NCI-H2029 (cell line): ENCODE measurements at places on chromosomes 13 and 19.

- DNase-seq = no peak
Measured at GRCh38 chr19:9345005-9345404, 17.8 kb upstream of the ZNF177 start.

- no peak for DNase-seq
Measured at GRCh38 chr13:79427265-79427664, 21.2 kb upstream of the RBM26 start.

DNA sequence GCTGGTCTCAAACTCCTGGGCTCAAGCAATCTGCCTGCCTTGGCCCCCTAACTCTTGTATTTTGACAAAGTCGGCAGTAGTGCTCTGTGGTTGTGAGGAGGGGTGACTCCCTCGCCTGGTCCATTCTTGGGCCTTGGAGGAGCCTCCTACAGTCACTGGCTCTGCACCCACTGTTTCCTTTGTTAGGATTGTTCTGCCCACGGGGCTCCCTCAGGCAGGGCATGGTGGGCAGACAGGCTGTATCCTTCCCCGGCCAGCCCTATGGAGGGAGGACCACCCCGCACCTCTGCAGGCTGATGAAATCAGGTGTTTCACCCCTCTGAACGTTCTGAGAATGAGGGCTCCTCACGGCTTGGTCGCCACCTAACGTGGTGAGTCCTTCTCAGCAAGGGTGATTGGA is 9.2 kb downstream of the FCAR start:
- no peak for DNase-seq

DNA sequence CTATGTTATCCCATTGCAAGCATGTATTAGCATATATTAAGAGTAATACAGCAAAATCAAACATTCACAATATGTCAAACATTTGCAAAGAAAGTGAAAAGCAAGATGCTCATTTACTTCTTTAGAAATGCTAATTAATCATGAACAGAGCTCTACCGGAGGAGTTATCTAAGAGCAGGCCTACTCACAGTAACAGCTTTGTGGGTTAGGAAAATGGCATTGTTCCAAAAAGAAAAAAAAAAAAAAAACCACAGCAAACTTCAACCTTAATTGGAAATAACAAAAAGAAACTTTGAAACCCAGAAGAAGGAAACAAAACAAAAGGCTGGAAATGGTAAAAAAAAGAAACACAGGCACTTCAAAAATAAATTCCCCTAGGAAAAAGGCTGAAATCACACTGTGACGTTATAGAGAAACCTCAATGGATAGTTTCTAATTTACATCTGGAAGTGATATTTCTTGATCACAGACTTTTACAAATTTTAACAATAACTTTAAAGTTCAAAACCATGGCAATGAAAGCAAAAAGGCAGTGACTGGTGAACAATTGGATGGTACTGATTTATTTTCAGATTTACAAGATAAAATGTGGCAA is 1236.8 kb upstream of the SPRY2 start:
- no peak for DNase-seq

DNA sequence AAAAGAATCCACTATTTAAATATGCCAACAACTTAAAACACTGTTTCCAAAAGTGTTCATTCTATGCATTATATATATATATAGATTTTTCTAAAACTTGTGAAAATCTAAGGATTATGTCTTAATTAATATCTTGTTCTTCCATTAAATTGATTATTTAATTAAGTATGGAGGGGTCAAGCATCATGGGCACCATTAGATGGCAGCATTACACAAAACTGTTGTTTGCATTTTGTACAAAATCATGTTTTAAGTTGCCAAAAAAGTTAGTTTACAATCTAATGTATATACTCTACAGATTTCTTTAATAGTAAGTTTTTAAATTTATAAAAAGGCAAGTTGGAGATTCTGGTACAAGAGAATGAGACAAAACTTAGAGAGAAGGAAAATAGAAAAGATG is 213.2 kb upstream of the EDNRB start:
- DNase-seq = no peak

- DNase-seq = no peak
Measured at GRCh38 chr13:83753912-83754624, 128.2 kb downstream of the SLITRK1 start.

DNA sequence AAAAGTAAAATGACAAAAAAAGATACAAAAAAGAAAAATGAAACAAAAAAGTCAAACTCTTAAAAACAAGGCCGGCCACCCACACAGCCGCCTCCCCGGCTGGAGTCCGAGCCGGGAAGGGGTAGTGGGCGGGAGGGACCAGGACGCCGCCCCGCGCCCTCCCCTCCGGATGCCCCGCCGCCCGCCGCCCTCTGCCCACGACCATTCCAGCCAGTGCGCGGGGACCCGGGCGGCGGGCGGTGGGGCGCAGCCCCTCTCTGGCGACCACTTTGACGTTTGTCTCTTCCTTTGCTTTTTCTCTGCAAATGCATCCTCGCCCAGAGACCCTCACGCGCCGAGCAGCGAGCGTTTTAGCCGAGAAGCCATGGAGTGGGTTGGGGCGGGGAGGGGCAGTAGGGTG is 28.6 kb downstream of the ZBTB7A start:
- no peak for DNase-seq

DNA sequence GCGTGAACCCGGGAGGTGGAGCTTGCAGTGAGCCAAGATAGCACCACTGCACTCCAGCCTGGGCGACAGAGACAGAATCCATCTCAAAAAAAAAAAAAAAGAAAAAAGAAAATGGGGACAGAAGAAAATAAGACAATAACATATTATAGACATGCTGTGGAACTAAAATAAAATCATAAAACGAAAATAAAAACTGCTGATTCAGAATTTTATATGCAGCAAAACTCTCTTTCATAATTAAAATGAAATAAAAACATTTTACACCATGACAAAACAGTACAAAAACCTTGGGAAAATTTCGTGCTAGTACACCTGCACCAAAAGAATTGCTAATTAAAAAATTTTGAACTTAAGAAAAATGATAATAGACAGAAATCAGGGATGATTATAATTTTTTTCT is 2245.1 kb downstream of the PCDH9 start:
- no peak for DNase-seq

GRCh38 chr19:54133312-54133956 is 4.1 kb upstream of the CNOT3 start:
- peak; percentile 30 for DNase-seq

- no peak for DNase-seq
Measured at GRCh38 chr13:51151463-51151862, 40.4 kb upstream of the C13orf42 start.

DNA sequence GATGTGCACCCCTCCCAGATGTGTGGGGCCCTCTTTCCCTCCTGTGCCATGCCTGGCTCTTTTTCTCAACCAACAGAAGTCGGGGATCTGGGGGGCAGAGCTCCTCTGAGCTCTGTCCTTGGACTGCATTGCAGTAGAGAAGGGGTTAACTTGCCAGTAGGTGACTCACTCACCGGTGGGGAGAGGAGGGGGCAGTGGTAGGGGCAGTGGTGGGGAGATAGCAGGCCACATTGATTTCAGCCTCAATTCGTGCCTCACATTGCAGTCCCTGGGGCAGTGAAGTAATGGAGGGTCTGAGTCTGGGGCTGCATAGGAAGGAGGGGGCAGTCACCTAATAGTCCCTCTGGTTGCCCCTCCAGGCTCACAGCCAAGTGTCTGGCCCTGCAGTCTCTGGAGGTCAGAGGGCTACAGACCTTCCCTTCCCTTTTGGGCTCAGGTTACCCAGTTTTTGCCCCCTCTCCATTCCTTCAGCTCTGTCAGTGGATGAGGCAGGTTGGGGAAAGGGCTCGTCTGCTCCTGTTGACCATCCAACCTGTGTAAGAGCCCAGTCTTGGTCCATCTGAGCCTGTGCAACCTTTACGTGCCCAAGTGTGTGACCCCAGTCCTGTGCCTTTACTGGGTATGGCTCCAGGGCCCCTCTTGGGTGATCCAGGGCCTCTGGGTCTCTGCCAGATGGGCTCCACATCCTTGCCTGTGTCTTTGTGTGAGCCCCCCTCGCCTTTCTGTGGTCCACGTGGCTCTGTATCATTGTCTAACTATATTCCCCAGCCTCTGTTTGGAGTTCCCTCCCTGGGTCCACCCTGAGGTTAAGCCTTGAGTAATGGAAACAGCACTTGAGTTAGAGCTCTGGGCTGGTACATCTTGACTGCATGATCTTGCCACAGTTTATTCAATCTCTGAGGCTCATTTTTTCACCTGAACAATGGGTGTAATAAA is 13.0 kb downstream of the CIC start:
- DNase-seq = no peak

GRCh38 chr19:40513741-40514315 is 47.0 kb downstream of the SPTBN4 start:
- no peak for DNase-seq

DNA sequence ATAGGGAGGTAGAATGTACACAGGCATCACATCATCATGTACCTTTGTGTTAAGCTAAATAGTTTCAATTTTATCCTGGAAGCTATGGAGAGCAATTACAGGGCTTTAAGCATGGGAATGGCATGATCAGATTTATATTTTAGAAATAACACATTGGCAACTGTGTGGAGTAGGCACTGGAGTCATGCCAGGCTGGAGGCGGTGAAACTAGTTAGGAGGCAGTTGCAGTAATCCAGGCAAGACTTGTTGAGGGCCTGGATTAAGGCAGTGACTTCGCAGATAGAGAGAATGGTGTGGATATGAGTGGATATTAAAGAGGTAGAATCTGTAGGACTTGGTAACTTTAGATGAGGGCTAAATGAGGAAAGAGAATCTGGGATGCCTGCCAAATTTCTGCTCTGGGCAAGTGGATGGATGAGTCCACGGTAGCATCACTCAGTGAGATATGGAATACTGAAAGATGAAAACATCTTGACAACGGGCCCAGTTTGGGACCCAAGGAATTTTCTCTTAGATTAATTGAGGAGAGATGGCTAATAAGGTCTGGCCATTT is 506.2 kb downstream of the FGF9 start:
- peak; percentile 5 for DNase-seq

DNA sequence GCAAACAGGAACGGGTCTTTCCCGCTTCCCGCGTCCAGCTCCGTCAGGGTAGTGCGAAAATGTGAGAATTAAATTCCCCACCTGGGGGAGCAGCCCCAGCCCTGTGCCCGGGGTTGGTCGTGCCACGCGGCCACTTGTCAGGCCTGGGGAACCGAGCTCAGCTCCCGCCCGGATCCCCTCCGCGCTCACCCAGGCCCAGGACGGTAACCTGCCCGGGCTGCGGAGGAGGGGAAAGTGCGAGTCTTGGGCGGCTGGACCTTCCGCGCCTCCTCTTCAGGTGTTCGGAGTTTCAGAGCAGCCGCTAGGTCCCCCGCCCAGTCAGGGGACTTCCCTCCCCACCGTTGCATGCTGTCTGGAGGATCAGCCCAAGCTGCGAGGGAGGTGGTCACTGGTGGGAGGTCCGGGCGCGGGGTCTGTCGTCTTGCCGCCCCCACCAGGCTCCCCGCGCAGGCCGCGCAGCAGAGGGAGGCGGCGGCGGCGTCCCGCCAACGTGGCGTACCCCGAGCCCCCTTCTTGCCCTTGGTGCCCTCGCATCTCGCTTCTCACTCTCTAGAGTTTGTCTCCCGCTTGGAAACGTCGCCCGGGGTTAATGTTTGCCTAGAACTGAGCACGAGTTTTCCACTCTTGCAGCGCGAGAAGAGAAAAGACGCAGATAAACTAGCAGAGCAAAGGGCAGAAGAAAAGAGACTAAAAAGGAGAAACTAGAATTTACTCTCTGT is 8.1 kb downstream of the URAD start:
- no peak for DNase-seq
